ENCODE measurements at places on chromosomes 7 and 10.

DNA sequence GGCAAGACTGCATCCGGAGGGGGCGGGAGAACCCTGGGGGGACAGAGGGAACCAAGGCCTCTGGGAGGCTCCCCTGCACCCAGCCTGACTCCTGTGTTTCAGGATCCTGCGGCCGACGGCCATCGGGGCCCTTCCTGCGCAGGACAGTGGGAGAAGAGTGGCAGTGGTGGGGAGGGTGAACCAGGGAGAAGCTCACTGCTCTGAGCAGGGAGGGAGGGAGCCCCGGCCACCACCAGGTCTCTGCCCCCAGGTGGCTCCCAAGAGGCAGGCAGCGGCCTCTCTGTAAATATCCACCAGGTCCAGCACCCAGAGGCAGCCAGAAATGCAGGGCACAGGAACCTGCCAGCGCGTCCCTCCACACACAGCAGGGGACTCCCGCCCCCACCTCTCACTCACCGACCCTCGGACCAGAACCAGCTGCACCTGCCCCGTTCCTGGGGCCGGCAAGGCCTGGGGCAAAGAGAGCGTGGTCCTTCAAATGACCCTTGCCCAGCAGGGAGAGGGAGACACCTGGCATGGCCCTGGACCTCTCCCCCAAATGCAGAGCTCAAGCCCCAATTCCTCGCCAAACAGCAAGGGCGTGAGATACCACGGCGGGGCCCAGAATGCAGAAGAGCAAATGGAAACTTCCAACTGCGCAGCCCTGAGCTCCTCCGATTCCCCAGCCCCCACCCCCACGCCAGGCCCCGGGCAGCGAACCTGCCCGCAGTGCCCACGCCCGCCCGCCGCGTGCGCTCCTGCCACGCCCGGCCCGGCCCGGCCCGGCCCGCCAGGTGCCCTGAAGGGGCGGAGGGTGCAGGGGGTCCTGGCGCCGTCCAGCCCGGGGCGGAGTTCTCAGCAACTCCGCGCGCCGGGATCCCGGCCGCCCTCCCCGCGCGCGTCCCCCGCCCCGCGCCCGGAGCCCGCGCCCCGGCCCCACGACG, 805 bp downstream of the RASGEF1A start:
- DNase-seq: no peak

GRCh38 chr7:120229084-120229483, 43.9 kb upstream of the KCND2 start:
- no peak for DNase-seq

- no peak for DNase-seq
Observed at GRCh38 chr10:9834434-9834833, 1183.2 kb upstream of the CELF2 start.

- no peak for DNase-seq
Observed at GRCh38 chr7:133434246-133434865, 181.5 kb downstream of the EXOC4 start.

DNA sequence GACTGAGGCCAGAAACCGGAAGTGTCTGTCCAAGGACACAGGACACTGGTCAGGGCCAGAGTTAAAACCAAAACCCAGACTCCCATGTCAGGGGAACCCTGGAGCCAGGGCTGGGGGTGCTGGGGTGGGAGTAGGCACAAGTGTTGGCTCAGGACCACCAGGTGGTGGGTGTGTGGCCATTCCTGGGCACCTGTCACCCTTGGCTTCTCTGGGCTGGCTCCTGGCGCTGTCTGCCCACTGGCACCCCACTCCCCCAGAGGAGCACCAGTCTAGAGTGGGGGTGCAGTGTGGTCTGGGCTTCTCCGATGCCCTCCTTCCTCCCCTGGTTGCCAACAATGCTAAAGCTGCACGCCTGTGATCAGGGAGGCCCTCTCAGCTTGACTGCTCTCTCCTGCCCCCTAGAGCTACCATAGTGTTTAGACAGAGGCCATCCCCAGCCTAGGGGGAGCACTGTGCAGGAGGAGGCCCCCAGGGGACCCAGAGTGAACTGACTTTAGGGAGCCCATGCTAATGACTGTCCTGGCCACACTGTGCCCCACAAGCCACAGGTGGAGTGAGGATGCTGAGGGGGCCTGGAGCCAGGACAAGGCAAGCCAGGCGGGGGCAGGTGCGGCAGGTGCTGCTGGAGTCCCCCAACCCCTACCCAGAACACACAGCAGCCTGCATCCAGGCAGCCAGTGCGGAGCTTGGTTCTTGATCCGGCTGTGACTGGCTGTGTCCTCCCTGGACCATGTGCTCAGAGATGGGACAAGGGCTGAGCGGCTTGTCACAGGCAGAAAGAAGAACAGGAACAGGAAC, 11.0 kb downstream of the RASGEF1A start:
- no peak for DNase-seq

DNA sequence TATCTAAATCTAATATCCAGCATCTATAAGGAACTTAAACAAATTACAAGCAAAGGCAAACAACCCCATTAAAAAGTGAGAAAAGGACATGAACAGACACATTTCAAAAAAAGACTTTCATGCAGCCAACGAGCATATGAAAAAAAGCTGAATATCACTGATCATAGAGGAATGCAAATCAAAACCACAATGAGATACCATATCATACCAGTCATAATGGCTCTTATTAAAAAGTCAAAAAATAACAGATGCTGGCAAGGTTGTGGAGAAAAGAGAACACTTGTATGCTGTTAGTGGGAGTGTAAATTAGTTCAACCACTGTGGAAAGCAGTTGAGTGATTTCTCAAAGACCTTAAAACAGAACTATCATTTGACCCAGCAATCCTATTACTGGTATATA, 334.4 kb upstream of the CACNA2D1 start:
- DNase-seq: no peak

DNA sequence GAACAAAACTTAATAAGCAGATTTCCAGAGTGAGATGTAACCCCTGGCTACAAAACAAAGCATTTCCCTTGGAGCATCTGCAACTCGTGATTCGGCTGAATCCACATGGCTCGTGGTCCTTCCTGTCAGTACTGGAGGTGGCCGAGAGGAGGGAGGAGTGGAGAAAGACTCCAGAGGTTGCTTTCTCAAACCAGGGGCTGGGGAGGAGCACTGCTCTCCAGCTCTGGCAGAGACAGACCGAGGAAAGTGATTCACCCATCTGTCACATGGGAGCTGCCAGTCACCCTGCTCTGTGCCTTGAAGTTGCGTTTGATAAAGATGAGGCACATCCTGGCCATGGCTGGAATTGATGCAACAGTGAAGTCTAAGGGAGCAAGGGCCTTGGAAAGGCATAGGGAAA, 72.7 kb downstream of the COL13A1 start:
- DNase-seq: no peak

DNA sequence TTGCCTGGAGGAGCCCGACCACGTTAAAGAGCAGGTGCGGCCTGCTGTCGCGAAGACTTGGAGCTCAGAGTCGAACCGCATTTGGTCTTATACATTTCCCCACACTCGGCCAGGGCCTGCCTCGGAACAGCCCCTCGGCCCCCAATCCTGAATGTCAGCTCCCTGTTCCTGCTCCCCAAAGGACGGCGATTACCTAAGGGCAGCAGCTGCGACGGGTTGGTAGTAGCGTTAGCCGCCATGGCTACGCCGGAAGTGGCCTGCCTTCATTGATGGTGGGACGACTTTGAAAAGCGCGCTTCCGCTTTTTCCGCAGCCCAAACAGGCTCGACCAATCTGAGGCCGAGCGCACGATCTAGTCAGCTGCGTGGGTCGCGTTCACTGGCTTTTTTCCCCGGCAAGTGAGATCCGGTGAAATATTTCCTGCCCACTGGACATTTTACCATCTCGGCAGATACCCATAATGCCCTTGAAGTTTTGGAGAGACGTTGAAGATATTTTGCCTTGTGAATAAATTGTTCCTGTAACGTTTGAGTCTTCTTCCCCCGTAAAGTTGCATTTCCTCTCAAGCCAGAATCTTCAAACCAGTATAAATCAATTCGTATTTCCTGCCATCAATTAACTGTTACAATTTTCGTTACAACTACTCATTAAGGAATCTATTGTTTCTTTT, at the start of gene LSM5:
Gene LSM5, minus strand, starts transcription at position 254 of the 670 bp plus-strand sequence. Its CDS starts 15 bp downstream, at position 239.
- DNase-seq: peak; percentile 94

DNA sequence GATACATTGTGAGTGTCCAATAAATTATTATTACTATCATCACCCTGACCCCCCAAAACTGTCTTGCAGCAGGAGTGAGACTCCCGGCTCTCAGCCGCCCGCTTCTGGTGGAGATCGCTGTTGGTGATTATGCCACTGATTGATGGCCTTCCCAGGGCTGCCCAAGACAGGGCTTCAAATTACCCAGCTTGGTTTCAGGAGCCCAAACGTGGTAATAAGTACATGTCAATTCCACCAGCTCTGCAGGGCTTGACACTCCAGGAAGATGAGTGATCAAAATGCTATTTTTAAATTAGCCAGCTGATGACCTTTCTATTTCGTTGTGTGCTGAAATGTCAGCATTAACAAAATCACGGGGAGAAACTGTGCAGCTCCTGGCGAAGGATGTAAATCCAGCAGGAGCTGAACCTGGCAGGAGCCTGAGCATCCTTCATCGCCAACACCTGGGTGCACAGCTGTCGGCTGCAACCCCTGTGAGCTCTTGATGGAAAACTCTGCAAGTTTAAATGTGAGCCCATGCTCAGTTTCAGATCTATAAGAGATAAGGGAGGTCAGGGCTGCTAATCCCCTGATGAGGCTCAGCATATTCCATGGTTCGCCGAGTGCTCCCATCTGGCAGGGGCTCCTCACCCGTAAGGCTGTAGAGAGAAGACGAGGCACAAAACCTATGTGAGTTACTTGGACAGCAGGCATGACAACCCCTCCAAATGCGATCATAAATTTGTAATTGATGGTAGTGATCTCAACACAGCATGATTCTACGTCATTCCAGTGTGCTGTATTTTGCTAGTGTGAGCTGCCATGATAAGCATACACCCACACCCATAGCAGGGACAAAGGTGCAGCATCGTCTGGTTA, 446.3 kb downstream of the TCERG1L start:
- DNase-seq: no peak

DNA sequence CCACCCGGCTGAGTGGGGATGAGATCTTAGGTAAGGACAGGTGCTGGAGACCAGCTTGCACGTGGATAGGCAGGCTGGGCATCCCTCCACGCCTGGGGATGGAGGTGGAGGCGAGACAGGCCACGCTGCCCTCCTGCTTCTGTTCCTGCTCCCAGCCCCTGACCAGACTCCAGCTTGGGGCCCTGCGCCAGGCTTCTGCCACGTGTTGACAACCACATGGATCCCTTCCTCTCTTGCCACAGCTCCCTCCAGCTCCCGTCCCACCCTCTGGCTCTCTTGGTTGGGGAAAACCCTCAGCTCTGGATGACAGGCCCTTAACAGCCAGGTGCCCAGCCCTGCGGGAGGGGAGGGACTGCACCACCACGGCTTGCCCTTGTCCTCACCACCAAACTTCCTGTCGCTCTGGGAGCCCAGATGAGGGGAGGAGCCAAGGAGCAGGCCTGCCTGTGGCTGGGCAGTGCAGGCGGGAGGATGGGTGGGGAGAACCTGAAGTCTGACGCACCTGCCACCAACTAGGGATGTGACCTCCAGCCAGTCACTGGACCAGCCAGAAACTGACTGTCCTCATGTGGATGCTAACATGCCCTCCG, 36.0 kb downstream of the KCNH2 start:
- DNase-seq: peak; percentile 35

DNA sequence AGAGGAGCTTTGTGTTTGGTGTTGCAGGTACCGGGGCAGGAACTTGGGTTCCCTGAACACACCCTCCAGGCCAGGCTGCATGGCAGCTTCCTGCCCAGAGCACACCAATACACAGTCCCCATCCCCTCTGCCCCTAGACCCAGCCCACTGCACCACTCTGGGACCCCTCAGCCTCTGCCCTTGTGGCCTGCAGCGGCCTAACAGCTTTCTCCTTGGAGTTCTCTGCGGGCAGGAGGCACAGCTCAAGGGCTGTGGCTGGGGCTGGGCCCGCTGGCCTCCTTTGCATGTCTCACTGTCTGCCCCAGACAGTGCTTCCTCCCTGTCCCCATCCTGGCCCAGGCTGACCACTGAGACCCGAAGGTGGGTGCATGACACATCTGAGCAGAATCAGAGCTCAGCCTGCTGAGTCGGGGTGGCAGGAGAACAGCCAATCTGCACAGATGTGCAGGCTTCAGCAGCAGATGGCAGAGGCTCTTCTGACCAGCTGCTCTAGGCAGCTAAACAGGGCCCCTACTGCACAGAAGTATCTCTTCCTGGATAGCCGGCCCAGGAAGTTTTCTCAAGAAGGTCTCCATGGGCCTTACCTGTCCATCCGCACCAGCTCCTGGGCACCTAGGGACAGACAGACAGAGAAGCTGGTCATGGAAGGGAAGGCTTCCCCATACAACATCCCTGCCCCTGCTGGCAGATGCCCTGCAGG, 20.8 kb downstream of the VSIR start:
- DNase-seq: no peak

GRCh38 chr10:77922566-77923179, 3.9 kb downstream of the DLG5 start:
- DNase-seq: no peak

- DNase-seq: no peak
Observed at GRCh38 chr10:70498970-70499835, 20.6 kb downstream of the PALD1 start.

- DNase-seq: no peak
Observed at GRCh38 chr10:22992075-22992474, 64.2 kb downstream of the ARMC3 start.

- no peak for DNase-seq
Observed at GRCh38 chr10:100710151-100710871, 35.1 kb upstream of the PAX2 start.

DNA sequence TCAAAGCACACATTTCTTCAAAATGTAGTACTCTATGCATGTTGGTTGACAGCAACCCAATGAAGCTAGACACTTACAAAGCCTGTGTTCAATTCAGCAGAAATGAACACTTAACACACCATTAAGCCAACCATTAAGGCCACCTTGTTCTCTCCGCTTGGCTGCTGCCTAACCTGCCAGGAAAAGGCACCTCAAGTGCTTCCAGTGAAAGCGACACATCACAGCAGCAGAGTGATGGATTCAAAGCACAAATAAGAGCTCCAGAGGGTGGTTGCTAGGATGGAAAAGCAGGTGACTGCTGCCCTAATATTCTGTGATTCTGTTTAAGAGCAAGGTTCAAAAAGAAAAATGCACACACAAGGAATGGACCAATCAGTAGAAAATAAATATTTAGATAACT, 81.5 kb upstream of the GNAI1 start:
- DNase-seq: no peak

DNA sequence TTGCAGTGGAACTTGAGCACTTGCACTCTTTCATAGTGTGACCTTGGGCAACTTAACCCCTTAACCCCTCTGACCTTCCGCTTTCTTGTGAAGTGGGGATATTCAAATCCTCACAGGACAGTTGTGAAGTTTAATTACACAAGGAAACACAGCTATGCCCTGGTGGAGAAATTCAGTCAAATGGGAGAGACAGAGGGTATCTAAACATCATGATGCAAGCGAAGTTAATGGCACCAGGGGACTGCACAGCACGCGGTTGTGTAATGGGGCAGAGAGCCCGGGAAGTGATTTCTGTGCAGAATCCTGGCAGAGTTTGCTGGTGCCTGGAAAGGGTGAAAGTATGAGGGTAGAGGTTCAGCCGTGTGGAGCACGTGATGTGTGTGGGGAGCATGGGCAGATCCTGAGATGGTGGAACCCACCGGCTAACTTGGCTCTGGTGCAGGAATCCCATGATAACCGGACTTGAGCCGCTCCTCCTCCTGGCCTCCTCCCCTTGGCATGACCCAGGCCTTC, 51.7 kb downstream of the SNX10 start:
- DNase-seq: no peak

GRCh38 chr7:157300369-157300825, 36.4 kb upstream of the DNAJB6 start:
- no peak for DNase-seq

GRCh38 chr7:8291397-8292141, 29.6 kb upstream of the ICA1 start:
- no peak for DNase-seq

Measured in mucosa of gallbladder (tissue), 1 donor.